ENCODE measurements at places on chromosomes 4 and X. TPM values are rescaled to one million over a fixed set of nuclear protein-coding genes. Genes with fewer than 3 reads are reported as not detected.
A peak's percentile ranks its signal among the peaks of the same experiment; 100 is the strongest.

ADH6 gene
- not detected for total RNA-seq

ASB9 gene
- not detected for total RNA-seq

SORBS2 gene
- total RNA-seq, result 50.7 TPM

DKK2 gene
- total RNA-seq, result not detected

GRCh38 chr4:119020158-119020557, 115.5 kb upstream of the MYOZ2 start:
- no peaks in the 10 kb centered on the region for H3K27me3 ChIP-seq
- H3K4me1 ChIP-seq, result peaks cover 17% of the 10 kb centered on the region

DNA sequence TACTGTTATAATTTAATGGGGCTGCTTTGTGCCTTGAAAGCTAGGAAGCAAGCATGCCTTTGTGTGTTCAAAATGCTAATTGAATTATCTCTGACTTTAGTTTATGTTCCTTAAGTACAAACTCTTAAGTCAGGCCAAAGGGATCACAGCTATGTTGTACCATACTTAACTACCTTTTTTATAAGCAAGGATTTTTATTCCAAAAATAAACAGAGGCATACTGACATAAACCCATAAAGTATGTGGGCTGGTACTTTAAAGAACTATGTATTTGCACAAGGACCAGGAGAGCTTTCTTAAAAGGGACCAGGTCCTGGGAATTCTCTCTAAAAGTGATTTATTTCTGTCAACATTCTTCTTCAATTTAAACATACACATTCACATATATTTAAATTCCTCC, 57.8 kb upstream of the HCCS start:
- no peak overlapping the region for H3K27ac ChIP-seq
- DNase-seq, result no peak
- no peak overlapping the region for H3K4me3 ChIP-seq

DNA sequence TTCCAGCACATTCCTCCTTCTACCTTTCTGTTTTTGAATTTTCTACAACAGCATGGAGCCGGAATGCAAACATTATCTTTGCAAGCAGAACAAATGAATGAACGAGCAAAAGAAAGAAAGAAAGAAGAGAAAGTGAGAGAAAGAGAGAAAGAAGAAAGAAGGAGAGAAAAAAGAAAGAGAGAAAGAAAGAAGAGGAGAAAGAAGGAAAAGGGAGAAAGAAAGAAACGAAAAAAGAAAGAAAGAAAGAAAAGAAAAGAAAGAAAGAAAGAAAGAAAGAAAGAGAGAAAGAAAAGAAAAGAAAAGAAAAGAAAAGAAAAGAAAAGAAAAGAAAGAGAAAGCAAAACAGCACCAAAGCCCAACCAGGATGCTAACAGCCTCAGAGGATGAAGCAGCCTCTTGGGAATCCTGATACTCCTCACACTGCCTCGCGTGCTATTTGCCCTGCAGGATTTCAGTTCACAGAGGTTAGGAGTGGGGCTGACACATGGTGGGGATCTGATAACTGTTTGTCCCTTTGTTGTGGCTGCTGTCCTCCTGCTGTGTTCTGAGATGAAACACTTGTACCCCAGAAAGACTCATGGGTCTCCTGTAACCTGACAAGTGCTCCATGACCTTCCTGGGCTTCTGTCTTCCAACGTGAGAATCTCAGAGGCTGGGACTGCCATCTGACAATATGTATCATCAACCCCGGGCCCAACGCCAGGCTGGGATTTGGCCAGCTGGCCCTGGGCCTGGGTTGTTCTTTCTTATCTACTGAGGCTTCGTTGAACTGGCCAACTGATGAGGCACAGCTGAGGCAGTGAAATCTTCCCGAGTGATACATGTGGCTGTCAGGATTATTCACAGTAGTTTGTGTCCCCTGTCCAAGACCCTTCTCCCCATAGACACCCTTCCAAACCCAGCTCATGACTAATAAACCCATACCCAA, 61.0 kb downstream of the SEPSECS start:
- no peak overlapping the region for H3K27ac ChIP-seq
- no peaks in the 10 kb centered on the region for H3K36me3 ChIP-seq
- H3K27me3 ChIP-seq, result peaks cover 36% of the 10 kb centered on the region
- peak overlapping the region; percentile 29 for H3K4me3 ChIP-seq

GRCh38 chr4:123649645-123650391, 253.2 kb downstream of the SPRY1 start:
- no peaks in the 10 kb centered on the region for H3K27me3 ChIP-seq
- peak overlapping the region; percentile 68 for H3K27ac ChIP-seq
- H3K4me1 ChIP-seq, result peaks cover 17% of the 10 kb centered on the region
- H3K4me3 ChIP-seq, result peak overlapping the region; percentile 47

DNA sequence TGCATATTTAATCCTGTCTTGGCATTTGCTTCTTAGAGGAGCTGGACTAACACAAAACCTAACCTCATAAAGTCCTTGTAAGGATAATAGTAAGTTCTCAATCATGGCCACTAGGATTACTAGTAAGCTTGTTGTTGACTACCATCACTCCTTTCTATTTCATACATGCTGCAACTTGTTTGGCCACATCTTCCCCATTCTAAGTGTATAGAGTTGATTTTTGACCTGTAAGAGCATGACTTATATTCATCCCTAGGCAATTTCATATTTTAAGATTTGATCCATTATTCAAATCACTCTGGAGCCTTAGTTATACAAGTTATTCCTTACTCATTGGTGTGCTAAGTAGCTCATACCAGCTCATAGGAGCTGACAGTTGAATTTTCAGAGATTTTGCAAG, 109.4 kb downstream of the EFHC2 start:
- peaks cover 30% of the 10 kb centered on the region for H3K27me3 ChIP-seq
- no peak overlapping the region for H3K4me3 ChIP-seq
- DNase-seq, result no peak
- no peak overlapping the region for H3K27ac ChIP-seq

DNA sequence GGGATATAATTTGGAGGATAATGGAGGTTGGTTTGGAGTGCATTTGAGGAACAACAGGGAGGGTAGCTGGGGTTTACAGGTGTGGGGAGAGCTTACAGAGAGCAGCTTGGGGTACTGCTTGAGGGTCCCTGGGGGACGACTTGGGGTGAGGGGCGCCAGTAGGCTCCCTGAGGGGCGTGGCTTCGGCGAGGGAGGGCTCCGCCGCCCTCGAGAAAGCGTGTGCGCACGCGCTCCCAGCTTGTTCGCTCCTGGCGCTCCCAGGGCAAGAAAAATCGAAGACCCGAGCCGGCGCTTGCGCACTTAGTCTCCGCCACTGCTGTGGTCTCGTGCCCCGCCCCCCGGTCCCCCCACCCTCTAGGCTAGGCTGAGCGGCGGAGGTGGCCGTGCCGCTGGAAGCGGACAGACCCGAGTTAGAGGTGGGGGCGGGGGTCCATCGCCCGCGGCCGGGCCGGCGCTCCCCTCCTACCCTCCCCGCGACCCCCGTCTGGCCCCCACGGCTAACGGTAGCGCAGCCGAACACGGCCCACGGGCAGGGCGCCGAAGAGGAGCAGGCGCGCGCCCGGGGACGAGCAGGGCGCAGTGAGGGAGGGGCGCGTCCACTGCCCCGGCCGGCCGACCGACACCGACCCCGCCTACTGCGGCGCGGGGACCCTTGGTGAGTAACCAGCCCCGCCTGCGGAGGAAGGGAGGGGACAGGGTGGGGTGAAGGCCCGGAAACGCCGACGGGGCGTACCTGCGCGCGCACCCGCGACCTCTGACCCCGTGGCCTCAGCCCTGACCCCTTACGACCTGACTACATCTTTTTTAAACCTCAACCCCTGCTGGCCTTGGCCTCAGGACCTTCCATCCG, 5.4 kb upstream of the CCDC120 start:
- H3K27me3 ChIP-seq, result peaks cover 3% of the 10 kb centered on the region
- no peak overlapping the region for H3K27ac ChIP-seq
- H3K36me3 ChIP-seq, result no peaks in the 10 kb centered on the region
- no peaks in the 10 kb centered on the region for H3K4me1 ChIP-seq
- peak; percentile 92 for DNase-seq
- H3K4me3 ChIP-seq, result peak overlapping the region; percentile 71

DNA sequence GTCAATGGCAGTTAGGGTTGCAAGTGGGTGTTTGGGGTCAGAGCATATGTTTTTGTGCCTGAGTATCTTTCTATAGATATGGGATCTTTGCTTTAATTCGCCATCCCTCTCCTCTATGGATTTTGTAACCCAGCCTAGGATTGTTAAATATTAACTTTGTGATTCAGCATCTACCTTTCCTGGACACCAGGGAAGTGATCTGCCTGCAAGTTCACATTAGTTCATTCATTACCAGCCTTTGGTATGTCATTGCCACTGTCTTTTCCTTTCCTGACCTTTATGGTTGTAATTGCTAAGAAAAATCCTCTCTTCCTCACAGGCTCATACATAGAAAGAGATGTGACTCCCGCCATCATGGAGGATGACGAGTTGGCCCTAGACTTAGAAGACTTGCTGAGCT, 73.8 kb downstream of the KIT start:
- H3K27ac ChIP-seq, result no peak overlapping the region
- no peaks in the 10 kb centered on the region for H3K36me3 ChIP-seq
- DNase-seq, result no peak
- no peaks in the 10 kb centered on the region for H3K27me3 ChIP-seq
- H3K4me1 ChIP-seq, result no peaks in the 10 kb centered on the region

DNA sequence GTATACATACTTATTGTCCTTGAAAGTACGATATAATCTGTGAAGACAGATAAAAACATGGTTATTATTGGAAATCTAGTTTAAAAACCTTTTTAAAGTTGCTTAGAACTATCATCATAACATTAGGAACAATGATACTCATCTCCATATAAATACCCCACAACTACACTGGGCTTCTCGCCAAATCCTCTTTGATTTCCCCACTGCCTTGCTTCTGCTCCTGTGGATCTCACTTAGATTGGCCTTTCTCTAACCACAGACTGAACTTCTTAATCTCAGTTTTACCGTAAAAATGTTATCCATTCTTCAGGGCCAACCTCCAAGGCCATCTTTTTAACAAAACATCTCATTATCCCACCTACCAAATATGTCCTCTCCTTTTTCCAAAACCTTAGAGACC, 77.6 kb downstream of the PRKG2 start:
- H3K36me3 ChIP-seq, result no peaks in the 10 kb centered on the region
- H3K4me3 ChIP-seq, result no peak overlapping the region
- H3K4me1 ChIP-seq, result peaks cover 11% of the 10 kb centered on the region
- DNase-seq, result no peak
- peak overlapping the region; percentile 88 for H3K27ac ChIP-seq

- peak; percentile 86 for DNase-seq
- peaks cover 14% of the 10 kb centered on the region for H3K27me3 ChIP-seq
- no peak overlapping the region for H3K27ac ChIP-seq
- no peaks in the 10 kb centered on the region for H3K36me3 ChIP-seq
- peak overlapping the region; percentile 25 for H3K4me3 ChIP-seq
- H3K4me1 ChIP-seq, result peaks cover 27% of the 10 kb centered on the region
Observed at GRCh38 chr4:140296335-140297220, 76.9 kb upstream of the SCOC start.

- H3K27ac ChIP-seq, result no peak overlapping the region
- no peak overlapping the region for H3K4me3 ChIP-seq
- no peak for DNase-seq
- no peaks in the 10 kb centered on the region for H3K4me1 ChIP-seq
- H3K36me3 ChIP-seq, result no peaks in the 10 kb centered on the region
Observed at GRCh38 chrX:81489987-81490386, 288.1 kb downstream of the SH3BGRL start.

DNA sequence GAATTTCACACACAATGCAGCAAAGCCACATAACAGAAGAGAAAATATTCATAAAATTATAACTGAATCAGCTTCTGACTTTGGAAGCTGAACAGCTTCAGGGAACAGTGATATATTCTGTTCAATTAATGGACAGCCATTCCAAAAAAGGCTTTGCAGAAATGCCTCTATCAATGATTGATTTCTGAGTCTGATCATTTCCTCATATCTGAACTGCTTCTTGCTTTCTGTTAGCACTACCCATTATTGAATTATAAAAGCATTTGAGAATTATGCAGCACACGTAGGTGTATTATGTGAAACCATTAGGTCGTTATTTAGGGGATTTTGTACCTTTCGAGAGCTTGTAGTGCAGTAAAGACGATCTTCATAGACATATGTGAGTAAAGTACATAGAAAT, 159.6 kb downstream of the STIM2 start:
- peaks cover 2% of the 10 kb centered on the region for H3K36me3 ChIP-seq
- H3K4me1 ChIP-seq, result peaks cover 9% of the 10 kb centered on the region
- no peaks in the 10 kb centered on the region for H3K27me3 ChIP-seq

GRCh38 chr4:32884198-32884597, 2164.0 kb downstream of the PCDH7 start:
- H3K4me3 ChIP-seq, result no peak overlapping the region
- no peaks in the 10 kb centered on the region for H3K4me1 ChIP-seq
- H3K27ac ChIP-seq, result no peak overlapping the region
- H3K36me3 ChIP-seq, result no peaks in the 10 kb centered on the region
- H3K27me3 ChIP-seq, result no peaks in the 10 kb centered on the region

GRCh38 chrX:12237131-12237530, 98.9 kb downstream of the FRMPD4 start:
- no peaks in the 10 kb centered on the region for H3K27me3 ChIP-seq
- peaks cover 9% of the 10 kb centered on the region for H3K4me1 ChIP-seq
- H3K4me3 ChIP-seq, result no peak overlapping the region
- no peak for DNase-seq

DNA sequence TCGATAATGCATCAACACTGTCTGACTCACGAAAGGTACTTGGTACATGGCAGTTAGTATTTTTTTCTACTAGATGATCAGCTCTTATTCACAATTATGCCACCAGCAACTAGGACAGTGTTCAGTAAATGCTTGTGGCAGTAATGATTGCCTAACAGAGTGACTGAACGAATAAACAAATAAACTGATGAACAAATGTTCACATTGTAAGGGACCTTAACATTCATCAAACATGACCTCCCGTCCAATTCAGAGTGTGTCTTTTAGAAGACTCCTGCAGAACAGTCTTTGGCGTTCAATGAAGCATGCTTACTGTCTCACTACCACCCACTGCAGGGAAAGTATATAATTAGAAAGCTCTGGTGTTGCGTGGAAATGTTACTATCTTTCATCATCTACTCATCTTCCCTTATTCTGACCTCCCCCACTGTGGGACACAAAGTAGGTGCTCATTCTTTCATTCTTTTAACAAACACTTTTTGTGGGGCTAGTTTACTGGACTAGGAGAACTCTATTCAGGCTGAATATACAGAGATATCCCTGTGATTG, 319.3 kb downstream of the RAB28 start:
- H3K27me3 ChIP-seq, result peaks cover 12% of the 10 kb centered on the region
- H3K36me3 ChIP-seq, result no peaks in the 10 kb centered on the region
- H3K27ac ChIP-seq, result no peak overlapping the region
- no peak for DNase-seq
- peaks cover 12% of the 10 kb centered on the region for H3K4me1 ChIP-seq
- H3K4me3 ChIP-seq, result no peak overlapping the region

DNA sequence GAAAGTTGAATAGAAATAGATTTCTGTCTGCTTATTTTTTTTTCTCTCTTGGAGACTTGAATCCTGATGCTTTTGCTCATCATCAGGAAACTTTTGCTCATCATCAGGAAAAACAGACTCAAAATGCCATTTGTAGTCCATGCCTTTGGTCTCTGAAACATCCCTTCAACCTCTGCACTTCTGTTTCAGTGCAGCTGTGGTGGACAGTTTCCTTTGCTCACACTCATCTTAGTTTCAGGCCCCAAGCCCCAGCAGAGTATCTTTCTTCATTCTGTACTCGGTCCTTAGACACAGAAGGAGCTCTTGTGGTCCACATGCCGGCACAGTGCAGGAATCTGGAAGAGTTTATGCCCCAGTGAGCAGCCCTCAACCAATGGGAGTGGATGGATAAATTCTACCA, 337.9 kb downstream of the PPP3CA start:
- H3K36me3 ChIP-seq, result no peaks in the 10 kb centered on the region
- DNase-seq, result peak; percentile 63
- peak overlapping the region; percentile 26 for H3K4me3 ChIP-seq
- no peaks in the 10 kb centered on the region for H3K27me3 ChIP-seq
- no peak overlapping the region for H3K27ac ChIP-seq
- H3K4me1 ChIP-seq, result peaks cover 5% of the 10 kb centered on the region

GRCh38 chrX:72057849-72058248, 73.9 kb downstream of the RTL5 start:
- H3K27ac ChIP-seq, result no peak overlapping the region
- peaks cover 48% of the 10 kb centered on the region for H3K27me3 ChIP-seq
- H3K4me1 ChIP-seq, result no peaks in the 10 kb centered on the region
- no peak overlapping the region for H3K4me3 ChIP-seq
- H3K36me3 ChIP-seq, result no peaks in the 10 kb centered on the region

Data from osteoblast (primary cell).